ENCODE measurements at places on chromosomes 2 and 18.
A peak's percentile ranks its signal among the peaks of the same experiment; 100 is the strongest.

DNA sequence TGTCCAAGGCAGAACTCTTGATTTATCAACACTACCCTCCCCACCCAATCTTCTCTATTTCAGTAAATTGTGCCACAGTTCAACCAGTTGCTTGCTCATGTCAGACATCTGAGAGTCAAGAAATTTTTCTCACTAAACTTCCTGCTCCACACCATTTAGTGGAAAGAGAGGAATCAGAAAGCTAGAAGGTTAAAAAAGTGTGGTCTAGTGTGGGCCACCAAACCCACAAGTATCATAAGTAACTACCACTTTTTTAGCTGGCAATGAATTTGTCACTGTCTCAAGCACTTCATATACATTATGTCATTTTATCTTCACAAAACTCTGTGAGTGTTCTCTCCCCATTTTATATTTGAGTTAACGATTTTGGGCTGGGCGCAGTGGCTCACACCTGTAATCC is 16.6 kb upstream of the MSTN start:
- DNase-seq: no peak

DNA sequence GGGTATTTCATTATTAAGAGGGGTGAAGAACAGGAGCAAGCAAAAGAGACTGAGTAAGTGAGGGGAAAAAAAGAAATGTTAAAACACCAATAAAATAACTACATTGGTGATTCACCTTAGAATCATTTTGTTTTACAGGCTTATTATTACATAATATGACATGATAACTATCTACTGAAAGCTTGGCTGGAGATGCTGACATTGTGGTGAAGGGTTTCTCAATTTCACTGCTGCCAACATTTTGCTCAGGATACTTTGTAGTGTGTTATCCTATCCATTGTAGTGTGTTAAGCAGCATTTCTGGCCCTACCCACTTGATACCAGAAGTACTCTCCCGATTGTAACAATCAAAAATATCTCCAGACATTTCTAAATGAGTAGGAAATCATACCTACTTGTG is 1564.6 kb upstream of the NXPH2 start:
- DNase-seq: peak; percentile 1

DNA sequence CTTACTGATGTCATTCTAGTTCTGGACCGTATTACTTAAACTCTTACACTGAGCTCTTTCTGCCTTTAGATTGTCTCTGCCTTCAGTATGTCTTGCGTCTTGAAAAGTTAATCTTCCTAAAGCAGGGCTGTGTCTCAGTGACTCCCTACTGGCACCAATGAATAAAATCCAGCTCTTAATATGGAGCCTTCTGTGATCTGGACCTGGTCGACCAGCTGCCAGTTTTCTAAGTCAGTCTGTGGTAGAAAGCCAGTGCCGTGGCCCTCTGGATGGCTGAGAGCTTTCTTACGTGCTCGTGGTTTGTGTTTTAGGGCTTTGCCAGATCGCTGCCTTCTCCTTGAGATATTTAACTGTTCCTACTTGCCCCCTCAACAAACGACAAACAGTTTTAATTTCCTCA is 26.8 kb downstream of the ZNF407 start:
- no peak for DNase-seq

DNA sequence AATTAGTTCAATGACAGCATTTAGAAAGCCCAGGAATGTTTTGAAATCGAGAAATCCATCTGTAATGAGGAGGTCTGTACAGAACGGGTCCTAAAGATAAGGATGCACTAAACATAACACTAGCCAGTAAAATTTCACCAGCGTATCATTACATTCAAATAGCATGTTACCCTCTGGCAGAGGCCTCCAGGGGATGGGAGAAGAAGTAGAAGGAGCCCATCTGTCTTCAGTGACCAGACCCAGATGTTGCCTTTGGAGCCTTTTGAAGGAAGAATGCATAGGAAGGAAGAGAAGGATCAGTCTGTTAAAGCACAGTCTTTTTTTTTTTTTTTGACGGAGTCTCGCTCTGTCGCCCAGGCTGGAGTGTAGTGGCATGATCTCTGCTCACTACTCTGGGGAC is 86.1 kb upstream of the BCL2L11 start:
- DNase-seq: no peak

DNA sequence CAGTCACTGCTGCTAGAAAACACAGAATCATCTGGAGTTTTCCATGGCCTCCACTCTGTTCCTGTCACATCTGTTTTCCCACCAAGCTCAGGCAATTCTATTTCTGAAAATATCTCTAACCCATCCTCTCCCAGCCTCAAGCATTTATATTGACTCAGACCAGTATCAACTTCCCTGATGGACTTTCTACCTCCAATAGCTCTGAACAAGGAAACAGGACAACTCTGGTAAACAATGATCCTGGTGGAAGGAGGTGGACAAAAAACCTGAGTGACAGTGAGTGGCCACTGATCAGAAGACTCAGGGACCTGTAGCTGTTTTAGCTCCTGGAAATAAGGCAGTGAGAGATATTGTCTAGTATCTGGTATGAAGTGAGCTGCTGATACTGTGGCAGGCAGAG is 23.4 kb downstream of the BMP10 start:
- no peak for DNase-seq

- DNase-seq: no peak
These were observed 128.8 kb upstream of the SLC1A4 start for GRCh38 chr2:64860276-64860885.

- no peak for DNase-seq
These were observed 16.7 kb upstream of the PID1 start for GRCh38 chr2:229287823-229288222.

DNA sequence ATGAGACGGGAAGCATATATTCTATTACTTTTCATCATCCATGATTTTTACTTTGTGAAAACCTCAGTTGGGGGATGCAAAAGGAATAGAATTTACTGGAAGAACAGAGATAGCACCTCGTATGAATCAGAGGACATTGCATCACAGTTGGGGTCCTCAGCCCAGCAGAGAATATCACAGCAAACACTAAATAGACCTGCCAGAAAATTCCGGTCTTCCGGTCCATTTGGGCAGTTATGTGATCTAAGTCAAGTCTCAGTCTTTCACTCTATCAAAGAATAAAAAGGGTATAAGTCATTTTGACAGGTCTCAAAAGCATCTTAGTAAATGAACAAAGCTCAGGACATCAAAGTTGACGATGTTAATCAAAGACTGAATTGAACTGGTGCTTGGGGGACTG is 1100.6 kb downstream of the DPP10 start:
- no peak for DNase-seq

GRCh38 chr2:25077789-25078169 is 35.9 kb downstream of the EFR3B start:
- DNase-seq: no peak

GRCh38 chr2:168874368-168875054 is 15.7 kb downstream of the SPC25 start:
- DNase-seq: no peak

- no peak for DNase-seq
These were observed 98.7 kb downstream of the MARCO start for GRCh38 chr2:119040730-119041129.

GRCh38 chr18:48453330-48454066 is 44.3 kb upstream of the ZBTB7C start:
- no peak for DNase-seq

- DNase-seq: no peak
These were observed 106.3 kb upstream of the ST3GAL5 start for GRCh38 chr2:85994897-85995647.

- no peak for DNase-seq
These were observed 31.4 kb downstream of the C18orf54 start for GRCh38 chr18:54389143-54389505.

All from hematopoietic multipotent progenitor cell treated with erythropoietin and hydrocortisone succinate and interleukin-3 and kit ligand, for 4 days (in vitro differentiated cells).